ENCODE measurements at places on chromosomes 2 and 18. TPM values are rescaled to one million over a fixed set of nuclear protein-coding genes. Genes with fewer than 3 reads are reported as not detected.

Gene CYP27A1
- total RNA-seq: 10.5 TPM

Gene ZC3H6
- total RNA-seq: 2.9 TPM

Gene RTP5
- total RNA-seq: not detected

Gene CHST9
- not detected for total RNA-seq

Gene IL36B
- total RNA-seq: not detected

Gene DNAH6
- total RNA-seq: 0.49 TPM

Gene FBXO41
- total RNA-seq: 0.18 TPM

Gene PSTPIP2
- total RNA-seq: 6.4 TPM

Gene LBX2
- 3.0 TPM for total RNA-seq

Gene PTPRN
- 1.8 TPM for total RNA-seq

Gene MYO5B
- total RNA-seq: 0.16 TPM

- DNase-seq: peak; percentile 44
These were observed 85.8 kb downstream of the RDH14 start for GRCh38 chr2:18474700-18475099.

DNA sequence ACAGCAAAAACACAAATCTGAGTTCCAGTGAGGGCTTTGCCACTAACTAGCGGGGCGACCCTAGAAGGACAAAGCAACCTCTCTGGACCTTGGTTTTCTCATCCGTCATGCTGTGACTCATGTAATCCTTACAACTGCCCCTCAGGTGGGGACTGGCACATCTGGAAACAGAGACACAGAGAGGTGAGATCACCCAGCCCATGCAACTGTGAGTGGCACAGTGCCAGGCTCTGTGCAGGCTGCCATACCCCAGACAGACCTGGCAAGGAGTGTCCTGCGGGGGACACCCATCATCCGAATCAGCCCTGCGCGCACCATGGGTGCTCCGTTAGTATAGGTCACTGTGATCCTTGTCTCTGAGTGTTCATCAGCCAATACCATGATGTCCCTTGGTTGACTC is 198.3 kb downstream of the SMAD7 start:
- DNase-seq: no peak

- DNase-seq: no peak
These were observed 32.3 kb downstream of the AGAP1 start for GRCh38 chr2:235526166-235526565.

GRCh38 chr2:25787020-25787419 is 91.3 kb downstream of the ASXL2 start:
- DNase-seq: no peak

GRCh38 chr18:9042766-9043481 is 59.6 kb upstream of the NDUFV2 start:
- DNase-seq: no peak

GRCh38 chr2:26754539-26754938 is 9.5 kb upstream of the SLC35F6 start:
- no peak for DNase-seq

- DNase-seq: no peak
These were observed 714.5 kb downstream of the PLCL1 start for GRCh38 chr2:198518935-198519334.

DNA sequence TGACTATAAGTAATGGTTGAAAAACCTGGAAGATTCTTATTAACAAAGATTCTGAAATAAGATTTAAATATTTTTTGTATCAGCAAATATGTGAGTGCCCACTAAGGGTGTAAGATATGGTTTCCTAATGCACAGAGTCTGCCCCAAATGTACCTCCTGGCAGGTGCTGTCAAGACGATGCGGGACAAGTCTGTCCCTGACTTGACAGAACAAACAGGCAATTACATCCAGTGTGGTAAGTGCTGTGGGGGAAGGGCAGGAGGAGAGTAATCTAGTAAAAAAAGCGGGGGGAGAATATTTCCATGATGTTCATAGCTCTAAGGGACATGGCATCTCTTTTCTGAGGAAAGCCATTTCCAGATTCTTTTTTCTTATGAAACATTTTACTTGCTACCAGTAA is 127.5 kb downstream of the COL4A4 start:
- DNase-seq: no peak

GRCh38 chr2:18439716-18440115 is 120.7 kb downstream of the RDH14 start:
- no peak for DNase-seq

GRCh38 chr2:30367232-30368070 is 79.6 kb upstream of the LCLAT1 start:
- DNase-seq: peak; percentile 62

- no peak for DNase-seq
These were observed 31.6 kb downstream of the TANC1 start for GRCh38 chr2:159000072-159000471.

DNA sequence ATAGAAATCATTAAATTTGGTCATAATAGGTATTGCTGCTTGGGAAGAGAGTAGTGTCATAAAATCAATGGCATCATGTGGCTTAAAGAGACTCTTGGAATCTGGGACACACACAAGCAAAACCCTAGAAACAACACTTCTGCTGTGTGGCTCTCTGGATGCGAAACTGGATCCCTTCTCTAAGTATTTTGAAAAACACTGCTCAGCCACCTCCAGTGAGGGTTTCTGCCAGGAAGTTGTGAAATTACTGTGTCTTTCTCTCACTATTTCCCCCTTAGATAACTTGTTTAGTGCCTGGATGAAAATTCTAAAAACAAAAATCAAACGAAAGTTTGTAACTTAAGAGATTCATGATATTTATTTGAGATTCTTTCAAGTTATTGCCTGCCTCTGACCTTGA is 163.8 kb downstream of the RHBDD1 start:
- peak; percentile 25 for DNase-seq

- DNase-seq: no peak
These were observed 23.5 kb downstream of the GPR35 start for GRCh38 chr2:240648650-240649275.

DNA sequence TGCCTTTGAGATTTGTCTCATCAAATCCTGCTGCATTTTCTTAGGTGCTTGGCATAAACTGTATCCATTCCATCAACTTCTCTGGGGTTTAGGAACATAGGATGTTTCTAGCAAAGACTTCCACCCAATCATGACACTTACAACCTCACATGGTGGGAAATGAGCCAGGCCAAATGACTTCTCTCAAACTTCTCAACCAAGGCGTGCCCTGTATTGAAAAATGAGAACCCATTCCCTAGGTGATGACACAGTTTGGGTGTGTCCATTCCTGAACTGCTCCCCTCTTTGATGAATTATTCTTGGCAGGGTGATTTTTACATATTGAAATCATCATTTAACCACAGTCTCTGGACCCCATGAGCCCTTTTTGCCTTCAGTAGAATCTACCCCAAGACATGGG is 161.1 kb downstream of the EN1 start:
- DNase-seq: peak; percentile 96

DNA sequence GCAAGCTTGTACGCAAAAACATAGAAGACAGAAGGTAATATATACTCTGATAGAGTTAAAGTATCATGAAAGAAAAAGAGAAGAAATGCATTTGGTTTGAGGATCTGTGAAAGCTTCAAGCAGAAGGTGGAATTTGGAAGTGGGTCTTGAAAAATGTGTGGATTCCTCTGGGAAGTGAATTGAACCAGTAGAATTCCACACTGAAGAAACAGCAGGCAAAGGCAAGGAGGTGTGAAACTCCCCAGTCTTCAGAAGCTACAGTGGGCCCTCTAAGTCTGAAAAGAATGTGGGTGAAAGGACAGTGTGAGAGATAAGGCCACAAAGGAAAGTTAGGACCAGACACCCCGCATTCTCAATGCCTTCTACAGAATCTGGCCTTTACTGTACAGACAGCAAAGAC is 25.6 kb downstream of the COBLL1 start:
- no peak for DNase-seq

GRCh38 chr18:45765796-45766195 is 41.8 kb downstream of the SLC14A1 start:
- peak; percentile 89 for DNase-seq

DNA sequence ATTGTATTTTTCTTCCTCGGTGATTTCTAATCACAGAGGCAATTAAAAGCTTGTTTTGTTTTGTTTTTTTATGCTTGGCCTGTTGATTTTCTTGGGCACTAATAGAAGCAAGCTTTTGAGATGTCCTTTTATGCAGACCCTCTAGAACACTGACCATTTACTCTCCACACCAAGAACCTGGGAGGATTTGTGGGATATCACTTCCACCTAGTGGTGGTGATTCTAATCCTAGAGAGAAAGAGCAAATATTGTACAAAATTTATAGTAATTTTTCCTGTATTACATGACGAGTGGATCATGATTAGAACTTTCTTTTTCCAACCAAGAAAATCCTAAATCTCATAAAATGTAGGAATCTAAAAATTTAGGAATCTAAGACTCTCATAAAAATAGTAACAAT is 23.4 kb downstream of the NEMP2 start:
- peak; percentile 74 for DNase-seq

DNA sequence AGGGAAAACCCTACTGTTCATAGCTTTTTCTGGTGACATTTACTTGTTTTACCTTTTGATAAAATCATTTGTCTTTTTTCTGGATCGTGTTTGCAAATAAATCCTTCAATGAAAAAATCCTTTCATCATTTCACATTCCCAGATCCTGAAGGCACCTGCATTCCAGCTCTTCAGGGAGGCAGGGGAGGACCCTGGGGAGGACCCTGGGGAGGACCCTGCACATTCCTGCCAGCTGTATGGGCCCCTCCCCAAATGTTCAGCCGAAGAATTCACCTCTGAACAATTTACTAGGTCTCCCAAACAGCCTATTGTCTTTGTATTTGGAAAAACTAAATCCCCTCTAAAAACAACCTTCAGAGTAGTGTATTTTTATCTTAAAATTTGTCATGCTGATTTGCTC is 558.4 kb upstream of the ID2 start:
- DNase-seq: no peak
